Cardiac atrium fibroblast (primary cell): ENCODE measurements at places on chromosomes 1 and 21. TPM values are rescaled to one million over a fixed set of nuclear protein-coding genes. Genes with fewer than 3 reads are reported as not detected.

The KCNH1 gene
- total RNA-seq = not detected in 2 replicates

The RGS13 gene
- total RNA-seq = not detected in 2 replicates

The SLAMF1 gene
- 0.16 TPM in 1 of 2 replicates, not detected in the other for total RNA-seq

The ELF3 gene
- not detected in 2 replicates for total RNA-seq

The OR14K1 gene
- not detected in 2 replicates for total RNA-seq

The TNNT2 gene
- total RNA-seq = not detected in 2 replicates

The LCE6A gene
- total RNA-seq = not detected in 2 replicates

The GBP1 gene
- 14.6 and 19.7 TPM in 2 replicates for total RNA-seq

The UTS2 gene
- not detected in 2 replicates for total RNA-seq

The NOTCH2 gene
- total RNA-seq = 47.1 and 71.1 TPM in 2 replicates

The KMO gene
- not detected in 2 replicates for total RNA-seq

The TRIM17 gene
- total RNA-seq = under 0.01 TPM in 1 of 2 replicates, not detected in the other

The CELA2A gene
- not detected in 2 replicates for total RNA-seq

The C1orf116 gene
- not detected in 2 replicates for total RNA-seq

The ZSCAN20 gene
- 9.7 and 12.2 TPM in 2 replicates for total RNA-seq

The OR2T6 gene
- not detected in 2 replicates for total RNA-seq

The MCOLN2 gene
- total RNA-seq = 0.81 and 1.8 TPM in 2 replicates

The CRB1 gene
- not detected in 2 replicates for total RNA-seq

The OR2T33 gene
- total RNA-seq = not detected in 2 replicates

The PCBP3 gene
- total RNA-seq = 8.5 and 22.7 TPM in 2 replicates

The S100A3 gene
- total RNA-seq = 7.5 and 9.0 TPM in 2 replicates

The RAB29 gene
- 13.4 and 20.6 TPM in 2 replicates for total RNA-seq

The OR2L8 gene
- not detected in 2 replicates for total RNA-seq

The OVAAL gene
- total RNA-seq = not detected in 2 replicates

The VWA5B1 gene
- total RNA-seq = not detected in 2 replicates

The ZNF683 gene
- total RNA-seq = not detected in 2 replicates

The RGL1 gene
- 21.3 and 23.0 TPM in 2 replicates for total RNA-seq

The HEYL gene
- total RNA-seq = 2.5 and 8.6 TPM in 2 replicates

The NBPF6 gene
- under 0.01 TPM in 1 of 2 replicates, not detected in the other for total RNA-seq

The HMGB4 gene
- not detected in 2 replicates for total RNA-seq

The DENND2C gene
- 0.54 and 1.9 TPM in 2 replicates for total RNA-seq

The TCHH gene
- not detected in 2 replicates for total RNA-seq

The GPR3 gene
- 0.18 and 0.32 TPM in 2 replicates for total RNA-seq

The HMGCS2 gene
- not detected in 2 replicates for total RNA-seq

The SLC6A9 gene
- 9.0 and 21.7 TPM in 2 replicates for total RNA-seq

The SNAP47 gene
- 25.8 and 26.7 TPM in 2 replicates for total RNA-seq

The ADGRB2 gene
- total RNA-seq = 2.5 and 3.9 TPM in 2 replicates

The KRTAP11-1 gene
- not detected in 2 replicates for total RNA-seq

The RAD54L gene
- total RNA-seq = 4.9 and 5.7 TPM in 2 replicates

The LCE1D gene
- not detected in 2 replicates for total RNA-seq

The CZIB gene
- total RNA-seq = 40.3 and 61.6 TPM in 2 replicates

The YBX1 gene
- total RNA-seq = 650 and 667 TPM in 2 replicates

The APOBEC4 gene
- total RNA-seq = not detected in 2 replicates

The STUM gene
- 0.65 TPM in 1 of 2 replicates, not detected in the other for total RNA-seq

The PYHIN1 gene
- total RNA-seq = not detected in 2 replicates

The PADI2 gene
- not detected in 2 replicates for total RNA-seq

The SOX13 gene
- total RNA-seq = 6.0 and 10.8 TPM in 2 replicates

The NBPF1 gene
- total RNA-seq = 13.8 and 14.8 TPM in 2 replicates

The SMPDL3B gene
- total RNA-seq = not detected in 2 replicates

The PTGER3 gene
- under 0.01 and 0.32 TPM in 2 replicates for total RNA-seq

The CLDN17 gene
- not detected in 2 replicates for total RNA-seq

The NBPF4 gene
- total RNA-seq = not detected in 2 replicates

The SLC25A34 gene
- total RNA-seq = 0.32 and 0.54 TPM in 2 replicates

The CFAP45 gene
- not detected in 2 replicates for total RNA-seq

The RBM11 gene
- total RNA-seq = not detected in 2 replicates

The SYT2 gene
- total RNA-seq = not detected in 2 replicates

The ASTN1 gene
- total RNA-seq = not detected in 2 replicates

The VSIG8 gene
- not detected in 2 replicates for total RNA-seq

The FAM20B gene
- total RNA-seq = 22.8 and 23.1 TPM in 2 replicates
